ENCODE measurements at places on chromosomes 16 and 17.

- DNase-seq: peak; percentile 87
Measured at GRCh38 chr17:17681187-17681743, at the start of gene RAI1. TSS of gene RAI1 (plus strand) at chr17:17681458. CDS start at chr17:17792949, 111,491 bp downstream.

DNA sequence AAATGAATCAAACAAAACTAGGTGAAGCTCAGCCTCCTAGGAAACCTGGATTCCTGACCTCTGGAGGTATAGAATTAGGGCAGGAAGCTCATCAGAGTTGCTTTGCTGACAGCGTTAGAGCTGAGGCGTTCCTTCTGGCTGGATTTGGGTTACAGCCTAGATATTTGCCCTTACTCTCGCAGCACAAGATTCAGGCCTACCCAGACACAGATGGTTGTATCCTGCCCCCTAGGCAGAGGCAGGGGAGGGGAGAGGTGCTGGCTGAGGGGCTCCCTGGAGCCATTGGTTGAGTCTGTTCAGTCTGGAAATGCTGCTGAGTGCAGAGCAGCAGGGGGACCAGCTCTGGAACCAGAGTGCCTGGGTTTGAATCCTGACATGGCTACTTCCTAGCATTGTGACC is 78.4 kb downstream of the MPRIP start:
- DNase-seq: no peak

- peak; percentile 61 for DNase-seq
Measured at GRCh38 chr16:64754279-64754678, 367.6 kb downstream of the CDH11 start.

- DNase-seq: peak; percentile 22
Measured at GRCh38 chr16:23469814-23470213, 16.8 kb upstream of the COG7 start.

DNA sequence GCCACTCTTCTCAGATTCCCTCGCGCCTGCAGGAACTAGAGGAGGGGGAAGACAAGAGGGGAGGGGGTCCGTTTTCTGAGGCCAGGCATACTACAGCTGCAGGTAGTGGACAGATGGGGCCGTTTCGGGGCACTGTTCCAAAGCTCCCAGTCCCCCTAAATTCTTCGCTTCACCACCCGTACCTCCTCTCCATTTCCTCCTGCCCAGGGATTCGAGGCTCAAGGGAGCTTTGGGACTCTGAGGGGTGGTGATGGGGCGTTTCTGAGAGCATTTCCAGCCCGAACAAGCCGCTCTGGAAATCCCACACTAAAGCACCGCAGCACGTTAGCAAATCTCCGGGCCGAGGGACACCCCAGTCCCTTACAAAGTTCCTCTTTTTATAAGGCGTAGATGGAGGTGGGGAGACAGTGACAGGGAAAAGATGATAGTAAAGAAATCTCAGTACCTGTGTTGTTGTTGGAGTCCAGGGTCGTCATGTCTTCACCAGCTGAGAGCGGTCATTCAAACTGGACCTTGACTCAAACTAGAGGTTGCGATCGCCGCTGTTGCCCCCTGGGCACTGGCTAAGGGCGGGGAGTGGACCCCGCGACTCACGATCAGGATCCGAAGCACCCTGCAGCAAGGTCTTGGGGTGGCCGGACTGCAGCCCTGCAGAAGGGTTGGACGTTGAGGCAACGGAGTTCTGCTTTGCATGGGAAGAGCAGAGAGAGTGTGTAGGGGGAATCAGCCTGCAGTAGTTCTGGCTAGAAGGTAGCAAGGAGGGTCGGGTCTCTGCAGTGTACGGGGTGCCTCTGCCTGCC is 570 bp downstream of the NR1D1 start:
- DNase-seq: no peak

- no peak for DNase-seq
Measured at GRCh38 chr17:4054446-4054845, 88.4 kb downstream of the ZZEF1 start.

DNA sequence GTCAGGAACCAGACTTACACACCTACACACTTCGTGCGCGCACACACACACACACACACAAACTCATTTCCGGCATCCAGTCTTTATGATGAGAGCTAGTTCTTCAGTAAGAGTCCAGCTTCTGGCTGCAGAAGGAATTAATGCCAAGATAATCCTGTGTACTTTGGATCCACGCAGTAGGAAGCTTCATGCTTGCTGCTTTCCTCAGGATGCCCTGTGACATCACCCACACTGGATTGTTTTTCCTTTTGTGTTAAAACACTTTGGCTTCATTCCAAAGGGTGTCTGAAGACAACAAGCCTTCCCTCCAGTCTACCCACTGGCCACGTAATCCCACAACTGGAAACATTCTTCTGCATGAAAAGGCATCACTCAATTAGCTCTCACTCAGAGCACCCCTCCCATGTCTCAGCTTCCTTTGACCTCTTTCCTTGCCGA is 35.4 kb downstream of the KCNJ16 start:
- peak; percentile 58 for DNase-seq

- DNase-seq: no peak
Measured at GRCh38 chr16:4700380-4700996, 7.1 kb downstream of the NUDT16L1 start.

- no peak for DNase-seq
Measured at GRCh38 chr17:62670202-62670821, 42.8 kb downstream of the MRC2 start.

- DNase-seq: no peak
Measured at GRCh38 chr17:8904201-8904600, 36.7 kb upstream of the PIK3R6 start.

GRCh38 chr17:55286681-55287589 is 22.2 kb downstream of the HLF start:
- DNase-seq: peak; percentile 47

- DNase-seq: no peak
Measured at GRCh38 chr17:47232465-47232864, 21.2 kb upstream of the ITGB3 start.

GRCh38 chr16:31397096-31397660 is 4.0 kb downstream of the ITGAD start:
- no peak for DNase-seq

- DNase-seq: no peak
Measured at GRCh38 chr17:56826611-56827414, 6.9 kb downstream of the C17orf67 start.

DNA sequence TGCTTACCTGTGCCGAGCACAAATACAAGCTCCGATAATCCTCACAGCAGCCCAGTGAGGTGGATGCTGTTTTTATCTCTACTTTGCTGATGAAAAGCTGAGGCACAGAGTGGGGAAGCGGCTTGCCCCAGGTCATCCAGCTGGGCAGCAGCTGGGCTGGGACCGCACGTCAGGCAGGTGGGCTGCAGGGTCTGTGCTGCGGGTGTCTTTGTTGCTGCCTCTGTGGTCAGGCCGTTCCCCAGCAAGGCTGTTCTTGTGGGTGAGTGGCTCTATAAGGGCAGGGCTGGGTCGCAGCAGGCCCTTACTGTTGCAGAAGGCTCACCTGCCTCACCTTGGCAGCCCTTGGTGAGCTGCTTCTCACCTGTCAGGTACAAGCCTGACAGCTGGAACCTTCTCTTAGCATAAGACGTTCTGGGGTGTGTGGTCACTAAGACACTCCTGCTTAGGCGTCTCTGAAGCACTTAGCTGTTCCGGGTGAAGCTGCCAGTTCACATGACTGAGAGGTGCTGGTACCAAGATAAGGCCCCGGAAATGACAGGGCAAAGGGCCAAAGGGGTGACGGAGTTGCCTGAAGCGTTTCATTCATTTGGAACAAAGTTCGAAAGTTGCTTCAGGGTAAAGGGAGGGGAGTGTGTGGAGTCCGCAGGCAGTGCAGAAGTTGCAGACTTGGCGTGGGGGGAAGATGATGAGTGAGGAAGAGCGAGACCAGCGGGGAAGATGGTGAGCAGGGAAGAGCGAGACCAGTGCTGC is 17.4 kb downstream of the IRF8 start:
- DNase-seq: no peak
